ENCODE measurements at places on chromosomes 7 and 10.

GRCh38 chr10:8041992-8042720 is 12.3 kb upstream of the GATA3 start:
- DNase-seq: no peak

DNA sequence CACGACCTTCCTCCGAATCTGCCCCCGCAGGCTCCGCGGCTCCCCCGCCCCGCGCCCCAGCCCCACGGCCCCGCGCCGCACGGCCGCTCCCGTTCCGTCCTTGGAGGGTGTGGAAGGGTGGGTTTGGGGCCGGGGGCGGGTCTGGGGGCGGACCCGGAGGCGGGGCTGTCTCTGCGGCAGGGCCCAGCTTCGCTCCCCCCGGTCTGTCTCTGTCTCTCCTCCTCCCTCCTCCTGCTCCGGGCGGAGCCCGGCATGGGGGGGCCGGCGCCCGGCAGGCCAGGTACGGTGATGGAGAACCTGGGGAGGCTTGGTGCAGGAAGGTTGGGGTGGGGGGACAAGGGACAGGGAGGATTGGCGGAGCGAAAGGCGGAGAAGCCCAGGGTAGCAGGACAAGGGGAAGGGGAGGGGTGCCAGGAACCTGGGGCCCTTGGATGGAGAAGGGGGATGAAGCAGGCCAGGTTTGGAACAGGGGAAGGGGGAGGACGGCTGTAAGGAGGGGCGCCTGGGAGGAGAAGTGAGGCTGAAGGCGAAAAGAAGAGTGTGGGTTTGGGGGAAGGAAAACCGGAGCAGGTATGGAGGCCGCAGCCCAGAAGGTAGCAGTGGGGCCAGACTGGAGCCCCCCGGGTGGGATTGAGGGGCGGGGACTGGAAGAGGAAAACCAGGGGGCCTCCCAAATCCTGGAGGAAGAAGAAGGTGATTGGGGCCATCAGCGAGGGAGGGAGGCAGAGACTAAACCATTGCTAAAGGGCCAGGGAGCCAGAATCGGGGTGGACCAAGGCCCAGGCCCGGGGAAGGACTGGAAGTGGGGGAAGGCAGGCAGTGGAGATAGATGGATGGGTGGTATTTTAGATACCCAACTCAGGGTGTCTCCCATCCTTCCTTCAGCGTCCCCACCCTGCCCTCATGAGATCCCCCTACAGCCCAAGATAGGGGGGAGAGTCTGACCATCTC is at the start of gene NYAP1:
NYAP1 (plus strand) TSS at position 206 of the 951 bp plus-strand sequence. CDS start 1,385 bp downstream, outside the sequence.
- no peak for DNase-seq

GRCh38 chr10:67140641-67141040 is 214.8 kb downstream of the LRRTM3 start:
- no peak for DNase-seq

DNA sequence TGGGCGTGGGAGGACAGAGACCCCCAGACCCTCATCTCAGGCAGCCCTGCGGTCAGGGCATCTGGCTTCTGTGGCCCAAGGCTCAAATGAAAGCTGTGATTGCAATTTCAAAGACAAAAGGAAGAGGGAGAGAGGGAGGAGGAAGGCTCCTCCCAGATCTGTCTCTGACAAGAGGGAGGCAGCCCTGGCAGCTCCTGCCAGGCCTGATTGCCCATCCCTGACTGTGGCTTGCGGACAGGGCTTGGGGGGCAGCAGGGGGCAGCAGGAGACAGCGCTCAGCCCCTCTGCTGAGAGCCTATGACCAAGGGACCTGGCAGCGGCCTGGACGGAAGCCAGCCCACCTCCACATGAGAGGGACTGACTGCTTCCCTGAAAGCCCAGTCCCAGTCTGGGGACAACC is 91.8 kb downstream of the PTPRN2 start:
- DNase-seq: no peak

Measured in SHP77 treated with DMSO at 0.1 percent for 48 hours (cell line).